Hematopoietic multipotent progenitor cell treated with erythropoietin and hydrocortisone succinate and interleukin-3 and kit ligand, for 8 days (in vitro differentiated cells): ENCODE measurements at places on chromosomes 13 and 19.

DNA sequence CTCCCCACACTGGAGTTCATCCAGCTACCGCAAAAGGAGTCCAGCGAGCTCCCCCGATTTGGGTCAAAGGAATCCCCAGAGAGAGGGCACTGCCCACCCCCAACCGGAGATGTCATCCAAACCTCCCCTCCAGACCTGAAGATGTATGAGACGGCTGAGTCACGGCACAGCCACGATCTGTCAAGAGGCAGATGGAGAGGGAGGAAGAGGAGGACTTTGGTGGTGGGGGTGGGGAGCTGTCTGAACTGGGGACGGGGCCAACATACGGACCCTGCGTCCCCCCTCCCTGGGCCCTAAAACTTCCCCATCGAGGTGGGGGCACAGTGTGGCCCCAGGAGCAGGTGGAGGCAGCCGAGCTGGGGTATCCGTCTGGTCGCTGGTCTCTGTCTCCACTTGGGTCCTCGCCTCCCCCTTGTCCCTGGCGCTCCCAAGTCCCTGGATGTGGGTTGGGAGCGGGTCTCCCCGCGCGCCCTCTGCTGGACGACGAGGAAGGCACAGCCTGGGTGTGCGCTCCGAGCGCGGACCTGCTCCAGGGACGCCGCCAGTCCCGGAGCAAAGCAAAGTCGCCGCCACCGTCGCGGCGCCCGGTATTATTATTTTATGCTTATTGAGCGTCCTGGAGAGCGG lies 3.8 kb downstream of the PDE4A start:
- DNase-seq, result peak; percentile 72

- no peak for DNase-seq
Measured at GRCh38 chr13:35573639-35574038, 97.2 kb upstream of the MAB21L1 start.

DNA sequence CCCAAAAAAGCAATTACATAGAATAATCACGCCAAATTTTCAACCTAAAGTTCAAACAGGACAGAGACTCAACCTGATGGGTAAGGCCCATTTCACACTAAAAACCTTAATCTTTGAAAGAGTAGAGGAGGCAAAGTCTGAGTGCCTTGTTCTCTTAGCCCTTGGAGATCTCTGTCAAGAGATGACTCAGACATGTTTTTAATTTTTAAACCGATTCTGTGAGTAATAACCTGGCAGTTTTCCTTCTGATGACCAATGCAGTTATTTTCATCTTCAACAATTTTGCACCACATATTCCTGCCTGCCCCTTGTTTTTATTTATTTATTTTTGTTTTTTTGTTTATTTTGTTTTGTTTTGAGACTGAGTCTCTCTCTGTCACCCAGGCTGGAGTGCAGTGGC lies 11.5 kb upstream of the TNFSF9 start:
- peak; percentile 37 for DNase-seq

DNA sequence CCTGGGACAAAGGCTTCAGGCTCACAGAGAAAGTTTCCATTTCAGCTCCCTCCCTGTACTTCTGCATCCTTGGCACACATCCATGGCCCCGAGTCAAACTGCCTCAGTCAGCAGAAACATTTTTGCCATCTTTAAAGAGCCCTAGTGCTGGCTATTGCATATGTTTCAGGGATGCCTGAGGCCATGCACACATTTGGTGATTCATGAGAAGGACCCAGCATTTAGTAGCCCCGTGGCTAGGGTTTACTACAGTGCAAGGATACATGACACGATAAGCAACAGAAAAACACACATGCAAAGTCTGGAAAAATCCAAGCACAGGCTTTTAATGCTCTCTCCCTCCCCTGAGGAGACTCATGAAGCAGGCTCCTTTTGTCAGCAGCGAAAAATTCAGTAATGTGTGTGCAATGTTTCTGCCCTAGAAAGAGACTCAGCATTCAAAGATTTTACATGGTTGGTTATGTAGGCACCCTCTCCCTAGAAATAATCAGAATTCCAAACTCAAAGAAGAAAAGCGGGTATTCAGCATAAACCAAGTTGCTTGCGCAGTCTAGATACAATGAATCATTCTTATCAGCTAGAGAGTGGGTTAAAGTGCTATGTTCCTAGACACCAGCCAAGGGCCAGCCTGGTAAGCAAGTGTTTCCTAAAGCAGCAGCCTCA lies 17.6 kb downstream of the ACOD1 start:
- no peak for DNase-seq

- no peak for DNase-seq
Measured at GRCh38 chr13:42355092-42355485, 83.1 kb downstream of the AKAP11 start.
